ENCODE measurements at places on chromosomes 7 and 10.
A peak's percentile ranks its signal among the peaks of the same experiment; 100 is the strongest.

DNA sequence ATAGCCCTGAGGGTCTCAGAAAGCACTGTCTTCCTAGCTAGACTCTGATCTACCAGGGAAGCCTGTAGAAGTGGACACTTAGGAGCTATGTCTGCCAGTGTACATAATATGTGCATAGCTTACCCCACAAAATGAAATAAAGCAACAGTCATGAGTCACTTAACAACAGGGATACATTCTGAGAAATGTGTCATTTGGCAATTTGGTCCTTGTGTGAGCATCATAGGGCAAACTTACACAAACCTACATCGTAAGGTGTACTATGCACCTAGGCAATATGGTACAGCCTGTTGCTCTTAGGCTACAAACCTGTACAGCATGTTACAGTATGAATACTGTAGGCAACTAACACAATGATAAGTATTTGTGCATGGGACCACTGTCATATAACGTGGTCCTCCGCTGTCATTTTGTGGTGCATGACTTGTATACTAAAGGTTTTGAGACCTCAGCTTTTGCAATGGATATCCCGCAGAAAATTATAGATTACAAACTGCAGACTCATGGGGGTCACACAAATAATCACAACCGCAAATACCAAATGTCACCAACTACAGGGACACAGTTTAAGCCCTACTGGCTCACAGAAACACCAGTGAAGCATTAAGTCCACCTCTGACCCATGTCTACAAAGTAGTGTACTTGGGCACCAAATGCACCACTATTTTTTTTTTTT, 1.7 kb downstream of the URGCP start:
- peak; percentile 30 for DNase-seq

- no peak for DNase-seq
These were observed 80.4 kb downstream of the ZNRF2 start for GRCh38 chr7:30364773-30365172.

- DNase-seq: no peak
These were observed 21.3 kb upstream of the CLDN4 start for GRCh38 chr7:73809467-73809951.

DNA sequence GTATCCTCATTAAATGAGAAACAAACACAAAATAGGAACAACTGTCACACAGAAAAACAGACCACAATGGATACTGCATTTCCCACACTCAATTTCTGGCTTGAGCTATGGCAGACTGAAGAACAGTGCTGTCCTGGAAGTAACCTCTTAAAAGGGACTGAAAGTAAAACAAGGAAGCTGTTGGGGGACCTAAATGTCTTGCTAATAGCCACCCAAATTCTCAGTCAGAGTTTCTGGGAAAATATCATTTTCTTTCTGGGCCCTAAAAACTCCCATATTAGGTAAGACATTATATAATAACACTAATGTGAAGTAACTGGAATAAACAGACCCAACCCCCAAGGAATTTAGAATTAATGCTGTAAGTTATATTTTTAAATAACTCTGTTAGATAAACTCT, 80.9 kb upstream of the TFEC start:
- DNase-seq: no peak

DNA sequence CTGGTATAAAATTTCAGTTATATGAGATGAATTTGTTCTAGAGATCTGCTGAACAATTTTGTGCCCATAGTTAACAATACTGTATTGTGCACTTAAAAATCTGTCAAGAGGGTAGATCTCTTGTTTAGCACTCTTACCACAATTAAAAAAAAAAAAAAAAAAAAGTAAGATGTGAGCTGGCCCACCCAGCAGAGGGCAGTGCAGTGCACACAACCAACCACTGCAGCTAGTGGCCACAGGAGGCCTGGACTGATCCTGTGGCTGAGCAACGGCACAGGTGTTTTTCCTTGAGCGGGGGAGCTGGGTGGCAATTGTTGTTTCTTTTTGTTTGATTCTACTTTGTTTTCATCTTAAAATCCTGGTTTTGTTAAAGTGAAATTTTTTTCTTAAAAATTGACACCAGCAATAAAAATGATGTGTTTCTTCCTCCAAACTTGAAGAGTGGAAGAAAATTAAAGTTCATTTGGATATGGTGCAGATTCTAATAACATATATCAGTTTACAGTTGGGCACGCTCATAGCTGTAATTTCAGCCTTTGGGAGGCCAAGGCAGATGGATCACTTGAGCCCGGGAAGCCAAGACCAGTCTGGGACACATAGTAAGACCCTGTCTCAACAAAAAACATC, 171.1 kb upstream of the TBX20 start:
- DNase-seq: peak; percentile 75

GRCh38 chr7:1555813-1556543, at the start of gene TMEM184A:
Gene TMEM184A (minus strand): TSS chr7:1556205. CDS start chr7:1555484, 721 bp downstream.
- no peak for DNase-seq

GRCh38 chr7:106901828-106902441, 36.9 kb downstream of the PIK3CG start:
- DNase-seq: no peak

DNA sequence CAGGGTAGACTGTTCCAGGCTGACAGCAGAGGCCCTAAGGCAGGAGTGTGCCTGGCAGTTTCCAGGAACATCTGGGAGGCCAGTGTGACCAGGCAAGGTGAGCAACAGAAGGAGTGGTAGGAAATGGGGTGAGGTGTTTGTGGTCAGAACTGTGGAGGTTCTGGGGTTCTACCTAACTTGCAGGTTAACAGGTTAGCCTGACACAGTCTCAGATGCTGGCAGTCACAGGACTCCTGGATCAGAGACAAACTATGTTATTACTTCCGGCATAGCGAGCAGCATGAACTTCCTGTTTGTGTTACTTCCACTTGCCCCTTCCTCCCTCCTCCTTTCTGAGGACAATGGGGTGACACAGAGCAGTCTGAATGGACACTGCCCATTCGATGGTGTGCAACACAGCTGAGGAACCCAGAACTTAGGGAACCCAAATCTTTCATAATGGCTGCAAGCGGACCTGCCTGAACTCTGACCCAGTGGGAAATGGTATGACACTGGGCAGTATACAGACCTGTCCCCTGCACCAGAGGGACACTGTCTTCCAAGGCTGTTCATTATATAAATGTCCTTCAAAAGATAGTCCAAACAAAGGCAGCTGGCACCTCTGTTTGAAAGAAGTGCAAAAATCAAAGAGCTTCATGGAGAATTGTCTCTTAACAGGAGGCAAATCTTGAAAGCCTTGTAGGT, 3.9 kb upstream of the SAR1A start:
- DNase-seq: no peak

GRCh38 chr10:89873055-89873454, 171.7 kb downstream of the KIF20B start:
- DNase-seq: no peak

DNA sequence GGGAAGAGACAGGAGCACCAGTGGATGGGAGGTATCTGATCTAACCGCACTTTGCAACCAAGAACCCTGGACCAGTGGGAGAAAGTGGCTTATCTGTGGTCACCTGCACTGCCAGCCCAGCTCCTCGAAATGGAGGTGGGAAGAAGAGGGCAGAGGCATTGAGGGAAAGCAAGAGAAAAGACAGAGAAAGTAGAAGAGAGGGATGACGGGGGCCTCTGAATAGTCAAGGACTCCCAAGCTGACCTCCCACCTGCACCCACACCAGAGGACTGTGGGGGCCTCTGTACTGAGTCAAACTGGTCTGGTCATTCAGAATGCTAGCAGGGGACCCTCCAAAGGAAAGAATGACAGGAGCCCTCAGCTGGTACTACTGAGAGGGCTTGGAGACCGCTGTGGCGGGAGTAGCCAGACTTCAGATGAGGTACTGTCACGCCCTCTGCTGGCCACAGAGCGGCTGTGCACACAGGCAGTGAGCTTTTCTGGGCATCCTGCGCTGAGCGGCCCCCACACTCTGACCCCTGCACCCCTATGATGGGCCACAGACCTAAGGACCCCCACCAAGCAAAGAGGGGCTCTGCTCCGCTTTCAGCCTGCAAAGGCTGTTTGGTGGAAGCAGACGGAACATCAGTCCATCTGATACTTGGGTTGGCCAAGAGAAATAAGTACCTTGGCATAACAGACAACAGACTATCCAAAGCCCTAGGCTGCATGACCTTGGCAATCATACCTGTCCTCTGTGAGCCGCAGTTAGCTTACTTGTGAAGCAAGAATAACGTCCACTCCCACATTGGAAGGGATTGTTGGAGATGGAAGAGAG, 112.9 kb downstream of the COL13A1 start:
- peak; percentile 68 for DNase-seq

GRCh38 chr10:131477457-131478121, 166.1 kb upstream of the TCERG1L start:
- DNase-seq: no peak

DNA sequence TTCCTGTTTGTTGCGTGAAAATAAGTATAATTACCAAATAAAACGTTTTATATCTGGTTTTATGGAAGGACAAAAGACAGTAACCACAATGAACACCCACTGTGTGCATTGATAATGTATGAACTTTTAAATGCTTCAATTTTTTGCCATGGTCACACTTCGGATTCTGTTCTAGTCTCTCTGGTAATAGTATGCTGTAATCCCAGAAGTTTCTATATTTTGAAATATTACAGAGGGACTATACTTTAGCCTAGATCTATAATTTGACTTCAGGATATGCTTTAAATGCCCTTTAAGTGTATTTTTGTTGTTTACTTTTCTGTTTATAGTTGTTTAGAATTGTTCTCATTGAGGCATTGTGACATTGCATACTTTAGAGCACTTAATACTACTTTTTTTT, 1.5 kb downstream of the ZNF518A start:
- no peak for DNase-seq

DNA sequence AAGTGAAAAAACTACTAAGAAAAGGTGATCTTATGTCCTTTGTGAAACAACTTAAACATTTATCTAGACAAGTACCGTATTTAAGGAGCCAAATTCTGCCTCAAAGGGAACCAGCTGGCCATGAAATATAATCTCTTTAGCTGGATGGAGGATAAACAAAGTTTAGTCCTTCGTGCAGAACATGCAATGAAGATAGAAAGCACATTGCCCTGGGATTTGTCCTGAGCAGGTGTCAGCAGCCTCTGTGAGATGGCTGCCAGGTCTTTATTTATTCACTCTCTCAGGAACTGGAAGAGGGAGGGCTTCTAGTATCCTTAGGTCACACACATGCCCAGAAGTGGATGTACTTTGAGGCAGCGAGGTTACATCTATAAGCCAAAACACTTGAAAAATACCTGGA, 57.4 kb upstream of the CASD1 start:
- no peak for DNase-seq

- no peak for DNase-seq
These were observed 199.0 kb upstream of the CTBP2 start for GRCh38 chr10:125359401-125359800.

DNA sequence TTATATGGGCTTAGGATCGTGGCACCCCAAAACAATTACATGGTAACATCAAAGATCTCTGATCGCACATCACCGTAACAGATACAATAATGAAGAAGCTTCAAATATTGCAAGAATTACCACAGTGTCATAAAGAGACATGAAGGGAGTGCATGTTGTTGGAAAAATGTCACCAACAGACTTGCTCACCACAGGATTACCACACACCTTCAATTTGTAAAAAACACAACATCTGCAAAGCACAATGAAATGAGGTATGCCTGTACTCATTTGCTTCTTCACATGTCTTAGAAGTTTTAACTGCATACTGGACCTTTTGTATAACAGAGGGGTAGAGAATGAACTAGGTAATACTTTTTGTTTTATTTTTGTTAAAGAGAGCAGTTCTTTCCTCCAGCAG, 96.6 kb downstream of the TPST1 start:
- DNase-seq: no peak

DNA sequence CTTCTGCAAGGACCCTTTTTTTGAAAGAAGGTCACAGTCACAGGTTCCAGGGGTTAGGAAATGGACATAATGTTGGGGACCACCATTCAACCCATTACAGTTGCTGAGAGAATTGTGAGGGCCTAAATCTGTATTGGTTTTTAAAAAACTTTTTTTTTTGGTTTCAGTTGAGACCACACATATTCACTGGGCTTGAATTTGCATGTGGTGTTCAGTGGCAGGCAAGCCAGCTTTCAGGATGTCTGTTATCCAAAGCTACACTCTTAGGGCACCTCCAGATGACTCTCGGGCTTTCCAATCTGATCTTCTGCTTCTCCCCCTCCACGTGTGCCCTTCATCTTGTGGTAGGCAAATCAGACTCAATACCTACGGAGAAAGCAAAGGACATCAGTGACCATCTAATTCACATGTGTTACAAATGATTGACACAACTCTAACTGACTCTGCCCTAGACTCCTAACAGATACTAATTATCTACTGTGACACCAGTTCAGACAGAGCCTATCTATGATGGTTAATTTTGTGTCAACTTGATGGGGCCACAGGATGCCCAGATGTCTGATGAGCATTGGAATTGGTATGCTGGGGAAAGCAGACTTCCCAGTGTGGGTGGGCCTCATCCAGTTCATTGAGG, 93.3 kb upstream of the ELMO1 start:
- DNase-seq: peak; percentile 4

DNA sequence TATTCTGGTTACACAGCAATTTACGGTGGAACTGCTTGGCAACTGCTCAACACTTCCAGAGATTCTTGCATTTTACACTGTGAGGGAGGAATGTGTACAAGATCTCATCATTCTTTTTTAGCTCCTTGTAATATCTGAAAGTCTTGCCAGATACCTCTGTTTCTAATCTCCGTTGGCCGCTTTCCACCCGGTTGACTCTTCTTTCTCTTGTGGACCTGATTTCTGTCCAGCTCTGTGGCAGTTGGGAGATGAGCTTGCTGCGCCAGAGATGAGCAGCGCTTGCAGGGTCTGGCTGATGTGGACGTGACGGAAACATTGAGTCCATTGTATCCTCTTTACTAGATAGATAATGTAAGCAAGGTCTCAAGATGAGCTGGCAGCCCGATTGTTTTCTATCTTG, 27.6 kb downstream of the SPAG6 start:
- no peak for DNase-seq

All from erythroblast (primary cell).